ENCODE measurements at places on chromosomes 16 and 17.

- no peak for DNase-seq
Measured at GRCh38 chr16:84029297-84030047, 13.1 kb downstream of the SLC38A8 start.

DNA sequence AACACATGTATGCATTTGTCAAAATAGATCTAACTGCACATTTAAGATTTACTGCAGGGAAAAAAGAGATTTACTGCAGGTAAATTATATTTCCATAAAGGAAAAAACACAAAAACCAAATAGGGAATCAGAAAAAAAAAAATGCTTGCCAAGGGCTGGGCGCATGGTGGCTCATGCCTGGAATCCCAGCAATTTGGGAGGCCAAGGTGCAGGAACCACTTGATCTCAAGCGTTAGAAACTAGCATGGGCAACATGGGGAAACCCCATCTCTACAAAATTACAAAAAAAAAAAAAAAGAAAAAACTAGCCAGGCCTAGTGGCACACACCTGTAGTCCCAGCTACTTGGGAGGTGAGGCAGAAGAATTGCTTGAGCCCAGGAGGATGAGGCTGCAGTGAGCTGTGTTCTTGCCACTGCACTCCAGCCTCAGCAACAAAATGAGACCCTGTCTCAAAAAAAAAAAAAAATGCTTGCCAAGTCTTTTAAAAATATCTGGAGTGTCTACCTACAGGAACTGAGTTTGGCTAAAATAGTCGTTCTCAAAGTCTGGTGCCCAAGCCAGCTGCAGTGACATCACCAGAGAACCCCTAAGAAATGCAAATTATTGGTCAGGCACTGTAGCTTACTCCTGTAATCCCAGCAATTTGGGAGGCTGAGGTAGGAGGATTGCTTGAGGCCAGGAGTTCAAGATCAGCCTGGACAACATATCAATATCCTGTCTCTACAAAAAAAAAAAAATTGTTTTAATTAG lies 17.5 kb downstream of the TRIM25 start:
- DNase-seq = no peak

GRCh38 chr17:13244513-13244912 lies 226.7 kb upstream of the ELAC2 start:
- no peak for DNase-seq

DNA sequence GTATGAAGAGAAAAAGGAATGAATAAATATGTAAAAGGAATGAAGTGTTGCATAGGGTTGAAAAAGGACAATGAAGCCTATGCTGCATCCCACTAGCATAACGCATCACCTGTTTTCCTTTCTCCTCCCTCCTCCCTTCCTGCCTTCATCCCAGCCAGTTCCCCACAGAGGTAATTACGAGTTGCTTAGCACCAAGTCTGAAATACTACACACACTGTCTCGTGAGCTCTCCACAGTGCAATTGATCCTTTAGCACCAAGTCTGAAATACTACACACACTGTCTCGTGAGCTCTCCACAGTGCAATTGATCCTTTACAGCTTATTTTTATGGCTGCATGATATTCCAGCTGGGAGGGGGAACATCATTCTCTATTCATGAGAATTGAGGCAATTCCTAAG lies 1.1 kb upstream of the DRC7 start:
- DNase-seq = no peak

- DNase-seq = no peak
Measured at GRCh38 chr16:85132456-85133289, 20.4 kb upstream of the CIBAR2 start.

DNA sequence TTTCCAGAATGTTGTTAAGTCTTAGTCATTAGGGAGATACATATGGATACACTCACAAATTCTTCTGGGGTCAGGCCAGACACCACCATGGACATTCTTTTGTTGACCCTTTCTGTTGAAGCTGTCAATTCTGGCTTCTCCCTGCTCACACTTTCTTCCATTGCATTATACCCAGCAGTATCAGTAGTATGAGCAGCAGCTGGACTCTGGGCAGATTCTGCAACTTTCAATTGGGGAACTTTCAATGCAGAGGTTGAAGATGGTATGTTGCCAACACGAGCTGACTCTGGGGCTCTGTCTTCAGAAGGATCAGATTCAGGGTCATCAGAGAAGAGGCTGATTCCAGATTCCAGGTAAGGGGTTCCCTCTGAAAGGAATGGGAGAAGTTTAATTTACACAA lies 45.8 kb downstream of the RND2 start:
- DNase-seq = no peak

GRCh38 chr17:43644081-43644480 lies 17.6 kb downstream of the MEOX1 start:
- no peak for DNase-seq

GRCh38 chr17:68195667-68196393 lies 52.0 kb upstream of the AMZ2 start:
- DNase-seq = no peak

- no peak for DNase-seq
Measured at GRCh38 chr16:51267681-51268080, 116.6 kb upstream of the SALL1 start.

GRCh38 chr16:52070341-52071057 lies 476.4 kb downstream of the TOX3 start:
- DNase-seq = no peak

- no peak for DNase-seq
Measured at GRCh38 chr17:20995873-20996723, 46.7 kb downstream of the USP22 start.

DNA sequence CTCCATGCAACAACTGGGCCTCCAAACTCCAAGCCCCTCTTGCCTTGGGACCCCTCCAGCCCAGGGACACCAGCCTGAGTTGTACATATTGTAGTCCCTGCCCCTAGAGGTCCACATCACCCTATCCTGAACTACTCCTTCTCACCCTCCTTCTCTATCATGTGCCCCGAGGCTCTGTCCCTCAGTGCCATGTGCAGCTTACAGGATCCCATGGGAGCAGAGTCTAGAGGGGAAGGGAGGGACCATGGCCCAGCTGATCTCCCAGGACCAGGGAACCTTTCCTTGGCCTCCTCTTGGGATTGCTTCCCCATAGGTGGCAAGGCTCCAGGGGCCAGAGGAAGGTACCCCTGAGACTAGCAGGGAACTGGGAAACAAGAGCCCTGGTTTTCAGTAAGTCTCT lies 35.3 kb downstream of the TMEM132E start:
- no peak for DNase-seq

DNA sequence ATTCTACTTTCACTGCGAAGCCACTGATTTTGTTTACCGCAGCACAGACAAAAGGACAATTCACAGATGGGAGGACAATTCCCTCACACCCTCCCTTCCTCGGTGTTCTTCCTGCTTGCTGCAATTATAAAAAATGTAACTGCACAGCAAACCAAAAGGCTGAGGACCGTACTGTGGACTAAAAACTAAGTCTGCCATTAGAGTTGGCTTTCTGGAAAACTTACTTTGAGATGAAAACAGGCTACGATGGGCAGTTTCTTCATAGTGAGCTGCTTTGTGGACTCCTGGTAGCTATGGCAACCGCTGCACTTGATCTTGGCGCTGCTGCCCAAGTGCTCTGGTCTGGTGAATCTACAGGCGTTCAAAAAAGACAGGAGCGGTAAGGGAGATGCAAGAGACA lies 35.2 kb downstream of the USP22 start:
- DNase-seq = no peak

Data from H54 (cell line).